D341Med (cell line): ENCODE measurements at places on chromosomes 3 and 15.

DNA sequence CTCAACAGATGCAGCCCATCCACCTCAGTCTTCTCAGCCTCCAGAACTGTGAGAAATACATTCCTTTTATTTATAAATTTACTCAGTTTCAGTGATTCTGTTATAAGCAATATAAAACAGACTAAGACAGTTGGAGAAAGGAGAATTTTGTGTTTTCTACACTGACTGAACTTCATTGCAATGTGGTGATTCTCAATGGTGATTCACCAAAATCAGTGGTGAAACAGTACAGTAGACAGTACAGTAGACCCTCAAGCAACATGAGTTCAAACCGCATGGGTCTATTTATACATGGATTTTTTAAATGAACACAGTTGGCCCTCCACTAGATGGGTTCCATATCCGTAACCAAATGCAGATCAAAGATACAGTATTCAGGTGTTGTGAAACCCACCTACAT, 403.1 kb upstream of the TGFBR2 start:
- no peak for DNase-seq

GRCh38 chr15:45231864-45232562, 20.0 kb upstream of the SLC28A2 start:
- DNase-seq = no peak

- no peak for DNase-seq
Measured at GRCh38 chr15:84697236-84697990, 18.5 kb downstream of the SEC11A start.

DNA sequence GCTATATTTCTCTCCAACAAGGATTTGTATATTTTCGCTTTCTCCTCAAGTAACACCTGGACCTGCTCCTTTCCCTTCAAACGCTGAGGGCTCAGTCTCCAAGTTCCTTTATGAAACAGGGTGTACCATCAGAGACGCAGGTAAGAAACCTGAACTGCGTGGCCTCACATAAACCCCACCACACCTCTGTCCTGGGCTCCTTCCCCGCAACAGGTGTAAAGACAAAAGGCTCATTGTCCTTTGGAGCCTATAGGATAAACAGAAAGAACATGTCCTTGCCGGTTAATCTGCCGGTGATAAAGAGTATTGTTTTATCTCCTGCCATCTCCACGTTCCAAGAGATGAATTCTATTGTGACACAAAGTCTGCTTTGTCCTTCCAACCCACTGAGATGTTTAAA, 111.8 kb upstream of the ADAMTS9 start:
- DNase-seq = no peak

DNA sequence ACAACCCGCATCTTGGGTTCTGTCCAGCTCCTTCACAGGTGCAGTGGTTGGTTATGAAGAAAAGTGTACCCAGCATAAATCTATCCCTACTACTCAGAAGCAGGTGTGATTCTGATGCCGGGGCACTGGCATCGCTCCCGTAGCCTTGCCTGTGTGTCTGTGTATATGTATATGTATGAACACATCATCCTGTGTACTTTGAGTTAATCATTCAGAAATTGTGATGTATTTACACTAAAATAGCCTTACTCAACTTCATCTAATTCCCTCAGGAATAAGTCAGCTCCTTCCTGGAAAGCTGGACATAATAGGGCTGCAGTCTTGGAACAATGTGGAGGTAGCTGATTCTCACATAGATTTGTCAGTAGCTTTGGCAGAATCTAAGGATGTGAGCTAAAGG, 6.7 kb upstream of the ZBED2 start:
- no peak for DNase-seq

DNA sequence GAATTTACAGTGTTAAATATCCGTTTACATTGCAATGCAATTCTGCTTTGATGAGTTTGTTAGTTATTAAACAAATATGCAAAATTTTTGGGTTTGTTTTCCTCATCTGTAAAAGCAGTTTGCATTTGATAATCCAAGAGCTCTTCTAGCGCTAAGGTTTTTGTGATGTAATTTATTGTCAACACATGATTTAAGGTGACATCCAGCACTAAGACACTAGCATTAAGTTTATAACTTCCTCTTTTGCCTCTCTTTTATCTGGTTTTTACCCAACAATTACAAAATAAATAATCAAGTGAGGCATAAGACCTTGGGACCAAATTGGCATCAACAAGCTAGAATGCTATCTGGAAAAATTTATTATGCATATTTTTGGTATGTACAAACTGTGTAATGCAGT, 969 bp upstream of the DNAJC19 start:
- DNase-seq = no peak

GRCh38 chr3:162139841-162140240, 643.2 kb downstream of the OTOL1 start:
- DNase-seq = no peak

DNA sequence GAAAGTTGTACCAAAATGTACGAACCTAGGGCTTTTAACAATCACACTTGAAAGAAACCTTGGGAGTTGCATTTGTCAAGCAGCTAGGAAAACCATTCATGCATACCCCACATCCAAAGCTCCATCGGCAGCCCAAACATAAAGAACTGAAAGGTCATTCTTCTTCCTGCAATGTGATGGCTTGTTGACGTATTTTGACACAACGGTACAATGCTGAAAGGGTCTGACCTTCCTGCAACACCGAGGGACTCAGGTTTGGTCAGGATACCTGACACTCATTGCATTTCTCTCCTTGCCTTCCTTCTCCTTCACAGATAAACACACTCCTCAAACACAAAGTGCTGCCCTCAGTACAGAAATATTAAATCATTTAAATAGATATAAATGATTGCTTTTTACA, 145.5 kb downstream of the CDIN1 start:
- no peak for DNase-seq

- DNase-seq = no peak
Measured at GRCh38 chr3:14503706-14504065, 36.5 kb downstream of the GRIP2 start.

GRCh38 chr15:76245072-76245610, 66.1 kb downstream of the ETFA start:
- no peak for DNase-seq

GRCh38 chr3:119428538-119428937, 34.9 kb downstream of the TMEM39A start:
- DNase-seq = no peak

DNA sequence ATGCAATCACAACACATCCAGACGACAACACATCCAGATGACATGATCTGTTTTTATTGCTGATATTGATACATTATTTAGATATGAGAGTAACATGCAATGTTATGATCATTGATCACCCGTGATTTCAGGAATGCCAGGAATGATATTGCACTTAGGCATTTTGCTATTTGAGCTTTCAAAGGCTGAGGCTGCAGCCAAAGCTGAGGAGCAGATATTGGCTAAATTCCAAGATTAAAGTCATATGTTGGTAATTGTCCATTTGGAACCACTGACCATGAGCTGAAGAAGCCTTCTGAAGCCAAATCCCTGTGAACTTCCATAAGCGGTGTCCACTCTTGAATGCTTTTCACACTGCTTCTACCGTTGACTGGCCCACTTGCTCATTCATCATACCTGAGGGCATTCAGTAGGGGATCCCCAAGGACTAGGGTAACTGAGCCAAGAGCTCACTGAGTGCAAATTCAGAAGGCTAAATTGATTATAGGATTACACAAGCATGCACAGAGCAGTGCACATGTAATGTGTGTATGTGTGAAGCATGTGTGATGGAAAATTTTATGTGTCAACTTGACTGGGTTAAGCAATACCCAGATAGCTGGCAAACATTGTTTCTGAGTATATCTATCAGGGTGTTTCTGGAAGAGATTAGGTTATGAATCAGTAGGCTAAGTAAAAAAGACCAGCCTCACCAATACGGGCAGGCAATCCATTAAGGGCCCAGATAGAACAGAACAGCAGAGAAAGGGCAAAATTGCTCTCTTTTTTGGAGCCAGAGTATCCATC, 92.1 kb upstream of the PLAAT1 start:
- no peak for DNase-seq

DNA sequence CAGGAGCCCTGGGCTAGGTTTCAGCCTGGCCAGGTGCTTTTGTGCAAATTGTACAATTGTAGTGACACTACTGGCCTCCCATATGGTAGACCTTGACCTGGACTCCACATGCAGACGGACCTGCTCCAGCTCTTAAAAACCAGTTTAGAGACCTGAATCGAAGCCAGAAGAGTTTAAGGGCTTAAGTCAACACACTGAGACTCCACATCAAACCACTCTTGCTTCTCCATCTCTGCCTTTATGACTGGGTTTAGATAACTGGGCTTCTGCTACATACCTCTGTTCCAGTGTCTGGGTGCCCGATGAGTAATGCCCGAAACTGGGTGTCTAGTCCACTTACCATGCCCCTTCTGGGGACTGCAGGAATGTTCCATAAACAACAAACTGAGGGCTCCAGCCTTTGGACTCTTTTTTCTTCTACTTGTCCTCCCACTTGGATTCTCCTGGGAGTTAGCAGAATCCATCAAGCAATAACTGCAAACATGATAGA, 32.8 kb downstream of the TMEM212 start:
- no peak for DNase-seq

DNA sequence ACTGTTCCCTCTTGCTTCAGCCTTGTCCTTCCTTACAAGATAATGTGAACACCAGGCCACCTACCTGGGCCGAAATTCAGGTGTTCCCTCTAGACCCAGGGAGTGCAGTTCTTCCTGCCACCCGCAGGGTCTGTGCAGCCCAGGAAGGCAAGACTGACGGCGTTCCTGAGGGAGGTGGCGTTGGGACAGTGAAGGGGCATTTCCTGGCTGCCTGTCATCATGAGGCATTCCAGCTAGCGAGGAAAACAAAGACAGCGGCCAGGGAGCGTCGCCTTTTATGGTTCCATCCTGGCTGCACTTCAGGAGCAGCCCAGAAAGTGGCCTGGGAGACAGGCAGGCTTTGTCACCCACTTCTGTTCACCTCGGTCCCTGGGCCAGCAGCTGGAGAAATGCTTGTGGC, 84.8 kb upstream of the WNT5A start:
- no peak for DNase-seq

DNA sequence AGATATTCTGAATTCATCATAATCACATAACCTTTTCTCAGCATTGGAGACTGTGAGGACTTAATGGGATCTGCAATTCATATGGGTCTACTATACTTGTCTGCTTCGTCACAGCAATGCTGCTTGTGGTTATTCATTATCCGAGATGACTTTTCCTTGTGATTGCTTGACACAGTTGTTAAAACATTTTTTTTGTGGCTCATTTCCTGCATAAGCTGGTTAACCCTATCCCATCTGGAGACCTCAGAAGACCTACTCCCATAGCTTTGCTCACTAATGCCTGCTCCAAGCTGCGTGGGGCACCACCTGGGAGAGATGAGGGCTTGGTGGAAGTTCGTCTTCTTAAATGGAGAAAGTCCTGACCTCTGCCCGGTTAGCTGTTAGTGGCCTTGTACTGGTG, 360.8 kb downstream of the CHST2 start:
- DNase-seq = no peak

DNA sequence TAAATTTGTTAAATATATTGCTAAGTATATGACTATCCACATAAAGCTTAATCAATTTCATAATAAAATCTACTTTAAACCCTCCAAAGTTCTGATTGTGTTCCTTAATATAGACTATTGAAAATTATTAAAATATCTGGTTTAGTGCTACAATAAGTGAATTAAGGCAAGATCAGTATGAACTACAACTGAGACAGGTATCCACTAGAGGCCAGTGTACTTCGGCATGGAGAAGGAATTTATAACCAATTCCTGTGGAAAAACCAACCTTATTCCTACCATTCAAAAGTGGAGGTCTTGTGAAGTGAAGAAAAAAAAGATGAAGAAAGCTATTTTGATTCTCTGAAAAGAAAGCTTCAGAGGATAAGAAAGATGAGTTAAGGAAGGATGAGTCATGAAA, 237.7 kb downstream of the SUCLG2 start:
- DNase-seq = no peak
